ENCODE measurements at places on chromosomes 12 and 14.
A peak's percentile ranks its signal among the peaks of the same experiment; 100 is the strongest.

DNA sequence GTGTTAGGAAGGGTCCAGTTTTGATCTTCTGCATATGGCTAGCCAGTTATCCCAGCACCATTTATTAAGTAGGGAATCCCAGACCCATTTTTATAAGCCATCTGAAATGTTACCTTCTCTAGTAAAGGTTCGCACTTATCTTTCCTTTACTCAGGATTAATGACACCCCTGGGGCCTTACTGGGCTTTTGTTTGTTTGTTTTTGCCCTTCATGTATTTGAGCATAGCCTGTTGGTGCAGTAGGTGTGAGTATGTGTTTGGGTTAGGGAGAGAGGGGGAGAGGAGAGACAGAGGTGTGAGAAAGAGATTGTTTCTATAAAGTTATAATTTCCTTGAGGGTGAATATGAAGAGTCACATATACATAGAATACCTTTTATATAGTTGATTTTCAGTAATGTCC is 96.9 kb downstream of the AKAP6 start:
- DNase-seq = no peak

DNA sequence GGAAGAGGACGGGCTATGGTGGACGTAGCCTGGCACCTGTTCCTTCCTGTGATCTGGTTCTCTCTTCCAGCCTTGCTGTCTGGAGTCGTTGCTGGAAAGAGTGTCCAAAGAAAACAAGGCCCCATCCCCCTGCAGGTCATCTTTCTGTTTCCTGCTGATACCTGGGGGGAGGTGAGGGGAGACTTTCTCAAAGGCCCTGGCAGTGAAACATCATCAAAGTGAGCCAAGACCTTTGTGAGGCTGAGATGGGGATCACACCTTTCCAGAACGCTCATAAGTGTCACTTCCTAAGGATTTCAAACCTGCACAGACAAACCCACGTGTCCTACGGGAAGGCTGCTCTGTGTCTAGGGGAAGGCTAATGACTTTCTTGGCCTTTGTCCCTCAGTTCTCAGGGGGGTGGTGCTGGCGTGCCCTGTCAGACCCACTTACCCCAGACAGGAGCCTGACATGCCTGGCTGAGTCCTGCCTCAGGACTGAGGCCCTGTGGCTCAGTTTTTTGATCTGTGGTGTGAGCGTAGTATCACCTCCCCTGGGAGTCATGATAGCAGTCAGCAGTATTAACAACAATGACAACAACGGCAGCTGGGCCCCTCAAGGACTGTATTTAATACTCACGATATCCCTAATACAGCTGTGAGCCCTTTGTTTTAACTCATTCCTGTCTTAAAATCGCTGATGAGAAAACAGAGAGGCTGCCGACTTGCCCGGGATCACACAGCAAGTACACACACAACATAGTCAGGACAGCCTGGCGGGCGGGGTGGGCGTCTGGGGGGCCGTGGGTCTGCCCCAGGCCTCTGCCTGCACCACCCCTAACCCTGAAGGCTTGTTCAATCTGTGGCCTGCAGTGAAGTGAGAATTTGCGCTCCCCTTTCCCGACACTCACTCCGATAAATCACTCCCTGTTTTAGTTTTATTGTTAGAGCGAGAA is 235.2 kb downstream of the SLC41A2 start:
- peak; percentile 74 for DNase-seq

GRCh38 chr12:65648461-65648860 is 175.8 kb upstream of the HMGA2 start:
- DNase-seq = no peak

DNA sequence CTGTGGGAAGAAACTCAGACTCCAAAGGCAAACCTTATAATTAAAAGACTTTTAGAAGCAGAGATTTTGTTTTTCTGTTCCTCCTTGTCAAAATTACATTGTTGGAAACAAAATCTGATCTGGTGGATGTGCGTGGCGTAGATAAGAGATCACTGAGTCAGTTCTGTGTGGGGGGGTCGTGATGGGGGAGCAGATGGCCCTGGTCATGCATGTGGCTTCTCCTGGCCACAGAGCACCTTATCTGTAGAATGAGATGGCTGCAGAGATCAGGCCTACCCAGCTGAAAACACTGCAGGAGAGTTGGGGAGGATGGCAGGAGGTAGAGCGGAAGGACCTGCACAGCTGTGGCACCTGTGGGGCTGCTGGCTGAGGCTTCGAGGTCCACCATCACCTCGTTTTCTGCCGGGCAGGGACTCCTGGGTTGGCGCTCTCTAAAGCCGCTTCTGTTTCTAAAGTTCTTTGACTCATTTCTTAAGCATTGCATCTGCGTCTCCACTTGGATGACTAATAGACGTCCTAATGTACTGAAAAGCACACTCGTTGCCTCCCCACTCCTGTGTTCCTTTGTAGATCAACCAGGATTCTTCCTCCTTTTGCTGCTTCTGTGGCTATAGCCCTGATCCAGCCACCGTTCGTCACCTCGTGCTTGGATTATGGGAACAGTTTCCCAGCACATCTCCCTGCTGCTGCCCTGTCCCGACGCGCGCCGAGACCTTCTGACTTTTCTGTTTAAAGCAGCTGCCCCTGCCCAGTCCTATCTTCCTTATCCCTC is 93.4 kb downstream of the TSPAN9 start:
- no peak for DNase-seq

- no peak for DNase-seq
Observed at GRCh38 chr12:43370263-43370662, 181.7 kb downstream of the ADAMTS20 start.

DNA sequence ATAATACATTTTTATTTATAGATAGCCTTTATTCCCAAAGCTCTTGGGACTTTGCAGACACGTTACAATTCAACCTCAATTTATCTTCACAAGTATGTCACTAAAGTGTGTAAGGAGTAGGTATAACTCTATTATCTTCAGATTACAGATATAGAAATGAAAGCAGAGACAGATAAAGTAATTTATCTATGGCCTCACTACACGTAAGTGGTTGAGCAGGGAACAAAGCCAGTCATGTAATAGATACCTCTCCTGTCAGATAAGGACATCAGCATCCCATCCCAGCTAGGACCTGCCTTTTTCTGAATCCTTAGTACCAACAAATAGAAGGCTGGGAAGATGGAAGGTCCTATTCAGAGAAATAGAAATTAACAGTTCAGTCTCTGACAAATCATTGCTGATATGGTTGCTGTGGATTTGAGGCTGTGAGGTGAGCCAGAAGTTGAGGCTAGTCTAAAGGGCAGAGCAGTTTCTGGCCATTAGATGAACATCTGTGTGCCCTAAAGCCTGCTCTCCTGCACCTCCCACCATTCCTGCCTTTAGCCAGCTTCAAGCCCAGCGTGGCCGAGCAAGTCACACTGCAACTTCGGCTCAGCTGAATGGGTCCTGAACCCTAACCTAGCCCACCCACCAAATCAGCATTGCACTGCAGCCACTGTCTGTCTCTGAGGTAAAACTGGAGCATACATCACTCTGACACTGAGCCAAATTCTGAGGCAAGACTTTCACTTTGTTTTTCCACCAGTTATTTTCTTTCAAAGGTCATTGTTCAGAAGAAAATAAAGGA is 71.1 kb upstream of the PLEKHA5 start:
- no peak for DNase-seq

DNA sequence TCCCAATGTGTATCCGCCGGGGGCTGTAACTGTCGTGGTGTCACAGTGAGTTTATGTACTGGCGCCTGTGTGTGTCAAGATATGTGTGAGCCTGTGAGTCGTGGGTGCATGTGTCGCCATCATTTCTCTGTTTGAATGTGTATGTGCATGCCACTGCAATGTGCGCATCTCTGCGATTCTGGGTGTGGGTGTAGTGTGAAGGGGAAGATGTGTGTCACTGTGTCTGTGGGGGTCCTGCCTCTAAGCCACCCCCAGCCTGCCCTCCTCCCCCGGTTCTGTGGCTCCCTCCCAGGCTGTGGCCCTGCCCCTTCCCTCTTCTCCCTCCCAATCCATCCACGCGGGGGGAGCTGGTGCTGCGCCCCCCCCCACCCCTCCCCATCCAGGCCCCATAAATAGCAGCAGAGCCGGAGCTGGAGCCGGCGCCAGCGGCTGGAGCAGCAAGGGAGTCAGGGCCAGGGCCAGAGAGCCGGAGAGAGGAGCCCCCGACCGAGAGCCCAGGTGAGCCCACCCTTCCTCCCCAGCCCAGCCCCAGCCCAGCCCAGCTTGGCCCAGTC is at the start of gene CPNE6:
TSS of gene CPNE6 (plus strand) at position 419 of the 554 bp plus-strand sequence. CDS start 1,375 bp downstream, outside the sequence.
- no peak for DNase-seq

GRCh38 chr12:101521136-101521535 is 46.0 kb downstream of the SPIC start:
- no peak for DNase-seq

GRCh38 chr14:31969699-31970240 is 107.3 kb upstream of the ARHGAP5 start:
- DNase-seq = no peak

GRCh38 chr12:1529862-1530591 is 64.4 kb downstream of the FBXL14 start:
- peak; percentile 38 for DNase-seq

DNA sequence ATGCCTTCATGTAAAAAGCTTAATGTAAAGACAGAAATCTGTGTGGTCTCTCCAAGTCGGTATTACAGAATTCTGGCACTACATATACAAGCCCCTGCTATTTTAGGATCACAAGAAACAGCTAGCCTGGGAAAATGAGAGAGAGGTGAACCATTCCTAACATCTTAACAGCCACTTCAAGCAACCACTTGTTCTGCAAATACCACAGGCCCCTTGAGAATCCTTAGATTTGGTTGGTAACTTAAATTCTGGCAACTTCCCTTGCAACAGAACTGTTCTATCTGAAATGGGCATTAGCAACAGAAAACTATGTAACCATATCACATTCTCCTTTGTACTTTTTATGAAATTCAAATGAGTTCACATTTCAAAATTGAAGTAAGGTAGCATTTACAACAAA is 68.5 kb downstream of the SPPL3 start:
- no peak for DNase-seq

DNA sequence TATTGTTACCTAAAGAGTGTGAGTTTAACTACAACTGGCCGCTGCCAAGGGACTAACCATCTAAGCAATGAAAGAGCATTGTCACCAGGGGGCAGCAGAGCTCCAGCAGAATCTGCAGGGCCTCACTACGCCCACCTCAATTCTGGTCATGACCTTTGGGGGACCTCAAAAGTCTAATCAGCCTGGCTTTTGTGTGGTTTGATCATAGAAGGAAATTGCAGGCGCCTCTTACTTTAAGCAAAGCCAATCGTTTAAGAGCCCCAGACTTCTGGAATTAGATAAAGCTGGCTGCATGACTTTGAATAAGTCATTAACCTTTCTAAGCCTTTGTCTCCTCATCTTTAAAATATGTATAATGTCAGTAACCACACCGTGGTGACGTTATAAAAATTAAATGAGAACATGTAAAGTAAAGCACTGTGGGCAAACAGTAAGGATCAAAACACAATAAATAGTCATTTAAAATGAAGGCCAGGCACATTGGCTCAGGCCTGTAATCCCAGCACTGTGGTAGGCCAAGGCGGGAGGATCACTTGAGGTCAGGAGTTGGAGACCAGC is 58.6 kb downstream of the TBX3 start:
- peak; percentile 60 for DNase-seq

DNA sequence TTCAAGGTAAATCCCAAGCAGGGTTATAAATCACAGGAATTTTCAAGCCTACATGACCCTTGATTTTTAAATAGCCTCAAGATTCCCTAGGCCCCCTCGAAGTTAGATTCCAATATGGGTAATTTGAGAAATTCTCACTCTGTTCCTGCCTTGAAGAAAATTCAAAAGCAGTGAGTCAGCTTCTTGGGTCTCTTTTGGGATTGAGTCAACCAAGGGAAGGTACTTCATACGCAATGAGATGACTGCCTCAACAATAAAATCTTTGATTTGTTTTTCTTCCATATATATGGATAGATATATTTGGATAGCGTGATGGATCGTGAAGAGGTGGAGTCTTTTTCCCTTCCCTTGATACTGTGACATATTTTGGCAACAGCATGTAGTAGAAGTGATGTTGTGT is 180.4 kb upstream of the ATP2B1 start:
- no peak for DNase-seq

DNA sequence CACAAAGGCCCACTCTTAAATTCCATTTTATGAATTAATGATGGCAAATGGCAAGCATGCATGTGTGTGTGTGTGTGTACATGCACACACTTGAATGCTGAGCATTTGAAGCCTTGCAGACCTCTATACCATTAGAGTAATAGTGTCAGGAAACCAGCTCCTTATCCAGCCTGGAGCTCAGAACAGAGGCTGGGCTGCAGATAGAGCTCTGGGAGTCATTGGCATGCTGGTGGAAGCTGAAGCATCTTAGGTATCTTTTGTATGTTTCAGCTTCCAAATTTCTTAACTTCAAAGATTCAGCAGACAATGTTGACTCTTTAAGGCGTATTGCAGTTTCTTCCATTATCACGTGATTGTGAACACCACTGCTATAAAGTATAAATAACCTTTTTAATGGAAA is 192.9 kb upstream of the ARHGAP5 start:
- DNase-seq = no peak

DNA sequence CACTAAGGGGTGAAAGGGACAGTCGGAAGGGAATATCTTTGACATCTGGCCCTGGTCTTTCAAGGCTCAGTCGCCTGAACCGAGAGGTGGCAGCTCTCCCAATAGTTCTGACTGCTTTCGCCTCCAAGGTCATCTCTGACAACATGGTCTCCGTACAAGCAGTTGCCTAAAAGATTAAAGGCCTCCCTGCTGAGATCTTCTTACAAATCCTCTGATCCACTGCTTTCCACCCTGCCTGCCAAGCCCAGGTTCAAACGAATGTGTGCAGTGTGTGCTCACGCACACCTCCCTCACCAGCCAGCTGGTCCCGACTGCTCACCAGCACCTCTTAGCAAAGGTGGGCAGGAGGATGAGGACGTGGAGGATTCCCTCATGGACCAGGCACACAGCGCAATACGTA is 10.4 kb downstream of the B4GALNT3 start:
- no peak for DNase-seq

DNA sequence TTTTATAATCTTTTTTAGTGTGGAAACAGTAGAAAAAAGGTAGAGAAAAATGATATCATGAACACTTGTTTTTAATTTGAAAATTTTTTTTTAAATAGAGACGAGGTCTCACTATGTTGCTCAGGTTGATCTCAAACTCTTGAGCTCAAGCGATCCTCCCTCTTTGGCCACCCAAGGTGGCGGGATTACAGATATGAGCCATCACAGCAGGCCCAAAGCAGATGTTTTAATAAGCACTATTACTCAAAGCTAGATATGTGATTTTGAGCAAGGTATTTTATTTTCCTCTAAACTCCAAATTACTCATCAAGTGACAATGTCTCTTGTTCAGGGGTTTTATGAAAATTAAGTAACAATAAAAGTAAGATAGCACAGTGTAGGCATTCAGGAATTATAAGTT is 10.7 kb upstream of the WDR89 start:
- no peak for DNase-seq

DNA sequence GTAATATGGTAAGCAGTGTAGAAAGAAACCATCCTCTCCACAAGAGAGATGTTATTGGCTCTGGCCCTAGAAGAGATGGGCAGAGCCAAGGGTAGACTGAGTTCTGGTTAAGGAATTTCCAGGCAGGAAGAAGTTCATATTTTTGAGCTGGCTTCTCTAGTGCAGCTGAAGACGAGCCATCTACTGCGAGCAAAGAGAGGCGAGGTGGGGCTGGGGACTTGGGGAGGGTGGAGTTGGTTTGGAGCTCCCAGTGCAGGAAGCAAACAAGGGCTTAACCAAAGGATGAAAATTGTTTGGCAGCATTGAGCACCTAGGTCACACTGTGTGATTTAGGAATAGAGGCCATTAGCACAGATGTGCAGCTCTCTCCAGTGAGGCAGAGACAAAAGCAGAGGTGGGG is 239.6 kb downstream of the ZFP36L1 start:
- DNase-seq = no peak

Data from GM12865 (cell line).